ENCODE measurements at places on chromosomes 5 and 9.

- no peak for DNase-seq
Measured at GRCh38 chr9:115207003-115207836, 89.3 kb upstream of the TNC start.

DNA sequence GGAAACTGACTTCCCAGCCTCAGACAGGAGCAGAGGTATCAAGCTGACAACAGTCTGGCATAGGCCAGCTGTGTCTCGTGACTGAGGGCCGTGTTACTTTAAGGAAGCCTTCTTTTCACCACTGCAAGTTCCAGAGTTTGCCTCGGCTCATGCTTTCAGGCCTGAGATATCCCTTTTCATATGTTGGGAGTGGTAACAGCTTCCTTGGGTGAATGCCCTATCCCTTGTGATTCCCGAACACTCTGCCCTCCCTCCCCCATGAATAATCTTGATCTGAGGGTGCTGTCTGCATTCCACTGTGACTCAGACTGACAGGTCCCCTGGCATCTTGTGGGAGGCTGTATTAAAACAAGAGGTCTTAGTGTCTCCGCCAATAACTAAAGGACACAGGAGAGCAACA lies 49.7 kb upstream of the ARL15 start:
- DNase-seq = no peak

DNA sequence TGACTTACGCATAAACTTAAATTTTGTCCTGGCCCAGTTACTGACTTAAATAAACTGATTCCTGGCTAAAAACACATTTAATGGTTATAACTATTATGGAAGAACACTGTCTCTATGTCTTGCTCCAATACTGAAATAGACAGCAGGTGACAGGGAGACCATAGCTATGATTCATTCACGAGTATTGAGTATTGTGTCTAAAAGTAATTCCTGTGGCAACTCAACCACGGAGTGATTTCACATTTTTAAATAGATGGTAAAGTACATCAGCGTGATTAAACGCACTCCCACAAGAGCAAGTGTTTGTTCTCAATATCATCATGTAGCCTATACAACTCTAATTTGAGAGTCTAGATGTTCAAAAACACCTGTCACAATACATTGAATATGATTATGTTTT lies 35.9 kb upstream of the PCSK1 start:
- DNase-seq = no peak

DNA sequence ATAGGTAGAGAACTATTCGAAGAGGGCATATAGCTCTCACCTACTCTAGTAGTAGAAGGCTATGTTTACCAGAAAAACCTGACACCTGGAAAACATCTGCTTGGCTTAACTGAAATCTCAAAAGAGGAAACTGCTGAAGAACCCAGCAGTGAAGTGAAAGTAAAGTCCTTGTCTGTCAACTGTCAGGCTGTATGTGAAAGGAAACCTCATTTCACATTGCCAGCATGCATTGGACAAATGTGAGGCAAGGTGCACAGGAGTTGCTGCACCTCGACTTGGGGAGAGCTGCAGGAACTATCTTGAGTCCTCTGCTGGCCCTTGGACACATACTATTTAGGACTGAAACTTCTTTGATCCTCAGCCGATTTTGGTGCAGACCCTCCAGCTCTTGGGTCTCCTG lies 53.3 kb downstream of the NREP start:
- DNase-seq = no peak

- DNase-seq = no peak
Measured at GRCh38 chr5:98656125-98656795, 117.2 kb upstream of the RGMB start.

GRCh38 chr5:160850421-160850820 lies 1.6 kb downstream of the ATP10B start:
- no peak for DNase-seq

DNA sequence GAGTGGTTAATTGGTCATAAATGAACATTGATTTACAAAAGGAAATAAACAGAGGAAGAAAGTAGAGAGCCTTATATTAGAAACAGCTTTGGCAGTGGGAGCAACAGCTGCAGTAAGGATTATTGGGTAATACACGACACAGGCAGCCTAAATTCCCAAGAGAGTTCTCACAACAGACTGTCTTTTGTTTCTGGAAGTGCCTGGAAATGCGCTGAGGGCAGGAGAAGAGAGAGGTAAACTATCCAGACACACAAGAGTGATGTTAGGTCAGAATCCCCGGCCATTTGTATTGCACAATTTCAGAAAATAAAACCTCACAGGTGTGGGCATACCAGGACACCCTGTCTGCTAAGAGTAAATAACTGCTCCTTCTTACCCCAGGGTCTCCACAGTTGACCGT lies 450.4 kb upstream of the CTNND2 start:
- no peak for DNase-seq

DNA sequence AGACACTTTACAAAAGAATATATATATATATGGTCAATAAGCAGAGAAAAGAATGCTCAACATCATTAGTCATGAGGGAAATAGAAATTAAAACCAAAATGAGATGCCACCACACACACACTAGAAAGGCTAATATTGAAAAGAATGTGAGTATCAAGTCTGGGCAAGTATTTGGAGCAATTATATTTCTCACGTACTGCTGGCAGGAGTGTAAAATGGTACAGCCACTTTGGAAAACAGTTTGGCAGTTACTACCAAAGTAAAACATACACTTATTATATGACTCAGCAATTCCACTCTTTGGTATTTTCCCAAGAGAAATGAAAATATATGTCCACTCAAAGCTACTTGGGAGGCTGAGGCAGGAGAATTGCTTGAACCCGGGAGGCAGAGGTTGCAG lies 29.8 kb downstream of the NEUROG1 start:
- DNase-seq = no peak
